Activated T-cell treated with anti-CD3 and anti-CD28 coated beads, Interleukin-2, amount 50 U/mL, for 48 hours (primary cell): ENCODE measurements at places on chromosomes 16 and 17.
A peak's percentile ranks its signal among the peaks of the same experiment; 100 is the strongest.

DNA sequence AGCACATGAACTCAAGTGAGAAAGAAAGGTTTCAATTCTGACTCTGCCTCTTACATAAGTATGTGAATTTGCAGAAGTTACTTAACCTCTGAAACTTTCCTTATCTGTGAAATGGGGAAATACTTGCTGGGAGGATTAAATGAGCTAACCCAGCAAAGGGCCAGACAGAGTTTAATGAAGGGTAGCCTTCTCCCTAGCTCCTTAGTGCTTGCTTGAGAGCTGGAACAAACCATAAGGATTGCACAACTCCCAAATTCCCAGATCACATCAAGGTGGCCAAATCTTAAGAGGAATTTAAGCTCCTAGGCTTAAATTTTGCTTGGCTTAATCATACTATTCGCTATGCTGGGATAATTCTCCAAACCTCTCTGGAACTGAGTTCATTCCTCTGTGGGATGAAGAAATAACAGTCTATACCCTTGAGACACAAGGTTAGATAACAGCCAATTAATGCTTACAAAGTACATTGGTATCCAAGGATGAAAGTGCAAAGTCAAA, 11.8 kb upstream of the WSB1 start:
- no peak for DNase-seq

- no peak for DNase-seq
Measured at GRCh38 chr16:13883881-13884280, 36.1 kb upstream of the ERCC4 start.

GRCh38 chr17:56982312-56982711, 4.4 kb downstream of the SCPEP1 start:
- DNase-seq: no peak

DNA sequence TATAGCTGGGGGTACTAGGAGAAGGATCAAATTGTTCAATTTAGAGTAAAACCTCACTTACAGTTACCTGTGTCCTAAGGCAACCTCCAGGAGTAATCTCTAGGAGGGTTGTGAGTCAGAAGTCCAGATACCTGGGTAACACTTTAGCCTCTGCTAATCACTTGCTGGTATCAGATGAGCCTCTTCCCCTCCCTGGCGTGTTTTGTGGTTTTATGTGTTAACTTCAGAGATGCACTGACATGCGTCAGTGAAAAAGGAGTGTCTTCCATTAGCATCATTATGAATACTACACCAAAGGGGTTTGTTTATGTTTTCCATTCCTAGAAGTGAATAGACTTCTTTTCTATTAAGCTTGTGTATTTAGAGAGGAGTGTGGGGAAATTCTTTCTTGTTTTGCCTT, 208.2 kb downstream of the FTO start:
- no peak for DNase-seq

GRCh38 chr17:80214878-80215210, 5.3 kb downstream of the SGSH start:
- DNase-seq: no peak

DNA sequence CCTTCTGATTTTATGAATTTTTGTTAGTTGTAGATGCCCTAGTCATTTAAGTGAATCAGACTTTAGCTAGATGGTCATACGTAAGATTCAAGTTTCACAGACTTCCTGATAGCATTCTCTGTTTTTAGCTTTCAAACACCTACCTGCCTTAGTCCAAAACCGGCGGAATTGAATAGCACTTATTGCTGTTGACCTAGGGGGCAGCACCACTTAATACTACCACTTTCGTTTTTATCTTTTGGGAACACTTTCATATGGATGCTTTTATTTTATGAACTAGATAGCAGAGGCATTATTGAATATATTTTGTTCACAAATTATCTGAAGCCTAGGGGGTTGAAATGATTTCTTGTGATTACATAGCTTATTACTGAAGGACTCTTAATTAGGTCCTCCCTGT, 31.5 kb downstream of the TADA2A start:
- no peak for DNase-seq

DNA sequence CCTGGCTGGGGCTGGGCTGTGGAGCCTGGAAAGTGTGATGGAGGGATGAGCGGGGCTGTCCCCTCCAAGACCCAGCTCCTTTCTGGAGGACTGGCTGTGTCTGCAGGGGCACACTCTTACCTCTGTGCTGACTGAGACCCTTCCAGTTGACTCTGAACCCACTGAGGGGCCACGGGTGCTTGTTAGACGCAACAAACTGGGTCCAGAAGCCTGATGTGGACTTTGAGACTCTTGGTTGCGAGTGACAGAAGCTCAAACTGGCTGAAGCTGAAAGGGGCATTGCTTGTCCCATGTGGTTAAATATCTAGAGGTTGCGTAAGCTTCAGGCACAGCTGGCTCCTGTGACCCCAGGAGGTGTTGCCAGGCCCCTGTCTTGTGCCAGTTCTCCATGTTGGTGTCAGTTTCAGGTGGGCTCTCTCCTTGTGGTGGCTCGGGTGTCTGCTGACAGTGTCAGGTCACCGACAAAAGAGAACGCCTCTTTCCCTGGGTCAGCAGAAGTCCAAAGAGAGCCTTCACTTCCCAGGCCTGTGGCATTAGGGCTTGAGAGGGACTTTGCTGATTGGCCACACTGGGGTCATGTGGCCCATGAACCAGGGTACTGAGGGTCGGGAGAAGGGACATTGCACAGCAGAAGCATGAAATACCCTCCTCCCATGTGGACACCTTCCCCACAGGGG, 16.7 kb downstream of the ADCY7 start:
- DNase-seq: no peak

DNA sequence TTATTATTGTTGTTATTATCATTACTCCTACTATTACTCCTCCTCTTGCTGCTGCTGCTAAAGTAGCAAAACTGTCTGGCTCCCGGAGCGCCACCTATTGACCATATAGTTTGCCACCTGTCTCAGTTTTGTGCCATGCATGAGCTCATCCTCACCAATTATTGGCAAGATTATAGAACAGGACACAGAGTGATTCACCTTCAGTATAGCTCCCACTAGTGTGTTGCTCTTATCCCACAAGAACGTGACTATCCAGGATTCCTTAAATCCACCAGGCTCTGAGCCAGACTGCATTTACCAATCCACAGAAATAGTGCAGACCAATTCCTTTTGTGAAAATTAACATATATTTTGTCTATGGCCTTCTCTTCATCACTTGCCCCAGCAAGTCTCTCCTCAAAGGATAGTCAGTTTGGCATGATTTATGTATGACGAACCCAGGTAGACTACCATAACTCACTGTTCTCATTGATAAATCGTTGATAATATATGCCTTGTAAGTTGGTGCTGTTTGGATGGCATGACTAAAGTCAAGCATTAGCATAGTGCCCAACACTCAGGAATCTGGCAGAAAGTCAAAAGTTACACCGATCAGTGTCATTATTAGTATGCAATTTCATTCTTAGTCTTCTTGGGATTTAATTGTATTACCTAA, 405.5 kb upstream of the HSBP1 start:
- no peak for DNase-seq

DNA sequence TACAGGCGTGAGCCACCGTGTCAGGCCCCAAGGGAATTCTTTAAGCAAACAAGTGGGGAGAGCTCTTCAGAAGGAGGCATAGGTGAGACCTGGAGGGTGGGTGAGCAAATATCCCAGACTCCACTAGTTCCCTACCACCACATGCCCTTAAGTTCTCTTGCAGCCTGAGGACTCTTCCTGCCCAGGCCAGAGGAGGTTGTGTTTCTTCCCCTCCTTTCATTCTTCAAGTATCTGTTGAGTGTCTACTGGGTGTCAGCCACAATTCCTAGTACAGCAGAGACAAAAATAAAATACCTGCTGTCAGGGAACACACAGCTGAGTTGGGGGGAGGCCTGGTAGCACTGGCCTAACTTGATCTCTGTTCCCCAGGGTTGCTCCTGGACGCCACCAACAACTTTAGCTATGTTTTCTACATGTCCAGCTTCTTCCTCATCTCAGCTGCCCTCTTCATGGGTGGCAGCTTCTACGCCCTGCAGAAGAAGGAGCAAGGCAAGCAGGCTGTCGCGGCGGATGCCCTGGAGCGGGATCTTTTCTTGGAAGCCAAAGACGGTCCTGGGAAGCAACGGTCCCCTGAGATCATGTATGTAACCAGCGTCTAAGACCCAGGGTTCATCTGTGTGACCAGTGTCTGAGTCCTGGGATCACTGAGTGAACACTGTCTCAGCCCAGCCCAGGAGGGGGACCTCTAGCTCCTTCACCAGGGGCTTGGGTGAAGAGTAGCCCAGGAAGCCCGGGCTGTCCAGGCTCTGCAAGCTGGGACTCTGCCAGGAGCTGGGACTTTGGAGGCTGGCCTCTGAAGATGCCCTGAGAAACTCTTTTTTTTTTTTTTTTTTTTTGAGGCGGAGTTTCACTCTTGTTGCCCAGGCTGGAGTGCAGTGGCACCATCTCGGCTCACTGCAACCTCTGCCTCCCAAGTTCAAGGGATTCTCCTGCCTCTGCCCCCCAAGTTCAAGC, 5.9 kb upstream of the ARMC7 start:
- DNase-seq: no peak

- peak; percentile 62 for DNase-seq
Measured at GRCh38 chr17:39679521-39680192, 8.2 kb downstream of the PGAP3 start.

GRCh38 chr17:45382226-45382625, 50.4 kb downstream of the ARHGAP27 start:
- no peak for DNase-seq

GRCh38 chr16:6317934-6318333, 1014.7 kb upstream of the RBFOX1 start:
- no peak for DNase-seq

DNA sequence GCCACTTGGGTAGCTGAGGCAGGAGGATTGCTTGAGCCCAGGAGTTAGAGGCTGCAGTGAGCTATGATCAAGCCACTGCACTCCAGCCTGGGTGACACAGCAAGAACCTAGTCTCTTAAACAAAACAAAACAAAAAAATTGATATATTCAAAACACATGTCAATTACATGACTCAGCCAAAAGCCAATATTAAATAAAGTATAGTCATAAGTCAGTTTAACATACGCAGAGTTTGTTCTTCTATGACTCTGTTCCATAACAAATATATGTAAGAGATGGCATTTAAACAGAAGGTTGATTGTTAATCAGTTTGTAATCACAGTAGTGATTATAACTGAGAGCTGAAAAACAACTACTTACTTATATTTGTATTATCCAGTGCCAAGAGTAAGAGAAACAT, 106.5 kb downstream of the CDH8 start:
- DNase-seq: no peak

- DNase-seq: no peak
Measured at GRCh38 chr17:7283471-7284216, 2.1 kb downstream of the SLC2A4 start.

DNA sequence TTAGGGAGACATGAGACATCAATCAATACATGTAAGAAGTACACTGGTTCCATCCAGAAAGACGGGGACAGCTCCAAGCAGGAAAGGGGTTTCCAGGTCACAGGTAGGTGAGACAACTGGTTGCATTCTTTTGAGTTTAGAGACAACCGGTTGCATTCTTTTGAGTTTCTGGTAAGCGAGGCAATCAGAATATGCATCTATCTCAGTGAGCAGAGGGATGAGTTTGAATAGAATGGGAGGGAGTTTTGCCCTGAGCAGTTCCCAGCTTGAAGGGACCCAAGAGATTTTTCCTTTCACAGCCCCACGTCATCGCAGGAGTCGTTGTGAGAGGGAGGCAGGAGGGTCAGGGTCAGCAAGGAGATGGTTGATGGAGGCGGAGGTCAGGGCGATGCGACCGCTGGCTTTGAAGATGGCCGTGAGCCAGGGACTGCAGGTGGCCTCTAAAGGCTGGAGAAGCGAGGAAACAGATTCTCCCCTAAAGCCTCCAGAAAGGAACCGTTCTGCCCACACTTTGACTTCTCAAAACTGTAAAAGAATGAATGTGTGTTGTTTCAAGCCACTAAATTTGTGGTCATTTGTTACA, 36.5 kb downstream of the IRF8 start:
- DNase-seq: no peak

DNA sequence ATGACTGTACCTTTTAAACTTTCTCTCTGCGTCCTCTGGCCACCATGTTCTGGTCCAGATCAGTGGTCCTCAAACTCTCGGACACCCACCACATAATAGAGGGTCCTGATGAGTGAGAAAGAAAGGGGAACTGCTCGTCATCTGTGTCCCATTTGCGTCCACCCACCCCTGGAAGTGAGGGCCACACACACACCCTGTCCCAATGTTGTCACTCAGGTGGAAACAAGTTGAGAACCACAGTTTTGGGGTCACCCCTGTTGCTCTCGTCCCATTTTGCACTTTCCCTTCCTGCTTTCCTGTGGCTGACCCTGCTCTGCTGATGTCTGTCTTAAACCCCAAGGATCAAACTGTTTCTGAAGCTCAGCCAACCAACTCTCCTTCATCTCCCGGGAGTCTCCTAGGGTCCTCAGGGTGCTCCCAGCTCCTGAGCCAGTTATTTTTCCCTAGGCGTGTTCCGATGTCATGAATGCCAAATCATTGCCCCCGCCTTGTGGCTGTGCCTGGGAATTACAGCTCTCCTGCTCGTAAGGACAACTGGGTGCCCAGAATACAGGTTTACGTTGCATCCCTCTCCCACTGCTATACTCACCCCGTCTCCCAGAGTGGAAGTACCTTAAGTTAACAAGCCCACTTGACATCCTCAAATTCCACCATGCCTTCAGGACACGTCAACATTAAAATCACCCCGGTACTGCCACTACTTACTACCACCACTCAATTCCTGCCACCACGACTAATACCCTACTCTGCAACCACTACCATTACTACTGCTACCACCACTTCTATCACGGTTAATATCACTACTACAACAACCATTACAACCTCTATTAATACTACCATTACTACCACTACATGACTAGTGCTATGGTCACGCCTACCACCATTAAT, 26.0 kb upstream of the HNF1B start:
- DNase-seq: peak; percentile 62

DNA sequence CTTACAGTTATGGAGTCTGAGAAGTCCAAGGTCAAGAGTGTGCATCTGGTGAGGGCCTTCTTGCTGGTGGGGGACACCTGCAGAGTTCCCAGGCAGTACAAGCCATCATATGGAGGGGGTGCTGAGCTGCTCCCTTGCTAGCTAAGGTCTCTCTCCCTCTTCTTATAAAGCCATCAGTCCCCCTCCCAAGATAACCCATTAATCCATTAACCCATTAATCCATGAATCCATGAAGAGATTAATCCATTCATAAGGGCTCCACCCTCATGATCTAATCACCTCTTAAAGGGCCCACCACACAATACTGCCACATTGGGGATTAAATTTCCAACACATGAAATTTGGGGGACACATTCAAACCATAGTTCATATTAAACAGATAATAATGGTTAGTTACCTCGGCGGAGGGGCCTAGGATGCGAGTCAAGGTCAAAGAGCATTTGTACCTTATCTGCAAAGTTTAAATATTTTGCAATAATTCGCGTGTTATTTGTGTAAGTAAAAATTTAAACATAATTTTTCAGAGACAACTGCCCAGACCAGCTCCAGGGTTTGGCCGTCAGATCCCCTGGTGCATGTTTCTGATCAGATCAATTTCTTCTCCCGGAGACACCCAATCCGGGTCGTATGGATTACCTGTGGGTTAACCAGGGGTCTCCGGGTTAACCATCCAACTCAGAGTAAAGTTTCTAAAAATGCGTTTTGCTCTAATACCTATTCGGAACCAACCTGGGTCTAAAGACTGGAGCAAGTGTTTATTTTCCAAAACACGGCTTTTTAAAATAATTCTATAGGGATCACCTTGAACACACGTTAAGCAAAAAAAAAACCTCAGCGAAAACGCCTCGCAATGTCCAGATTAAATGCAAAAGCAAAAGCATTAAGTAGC, 740 bp upstream of the POLR3E start:
- DNase-seq: peak; percentile 40

GRCh38 chr17:81403671-81404534, 8.6 kb downstream of the BAHCC1 start:
- DNase-seq: no peak
